AG08396 (cell line): ENCODE measurements at places on chromosomes 2 and 18.

DNA sequence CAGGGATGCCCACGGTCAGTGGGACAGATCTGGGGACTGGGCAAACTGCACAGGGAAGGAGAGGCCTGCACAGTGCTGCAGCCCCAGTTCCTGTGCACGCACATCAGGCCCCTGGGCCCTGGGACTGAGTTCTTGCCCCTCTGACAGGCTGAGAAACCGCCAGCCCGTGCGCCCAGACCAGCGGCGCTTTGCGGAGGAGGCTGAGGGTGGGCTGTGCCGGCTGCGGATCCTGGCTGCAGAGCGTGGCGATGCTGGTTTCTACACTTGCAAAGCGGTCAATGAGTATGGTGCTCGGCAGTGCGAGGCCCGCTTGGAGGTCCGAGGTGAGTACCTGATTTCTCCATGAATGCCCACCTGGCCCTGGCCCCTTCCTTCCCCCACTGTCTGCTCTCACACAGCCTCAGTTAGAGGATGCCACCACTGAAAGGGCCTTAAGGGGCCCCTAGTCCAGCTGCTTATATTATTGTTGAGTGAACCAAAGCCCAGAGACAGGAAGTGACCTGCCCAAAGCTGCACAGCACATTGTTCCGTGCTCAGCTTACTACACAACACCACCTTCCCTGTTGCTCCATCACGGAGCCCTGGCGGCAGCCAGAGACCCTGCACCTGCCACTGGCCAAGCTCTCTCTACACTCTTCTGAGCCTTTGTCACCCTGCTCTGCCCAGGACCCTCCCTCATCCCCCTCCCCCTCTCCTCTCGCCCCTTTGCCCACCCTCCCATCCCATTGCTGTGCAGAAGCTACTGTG lies 29.8 kb downstream of the SPEG start:
- no peak for DNase-seq

GRCh38 chr2:189854187-189854586 lies 69.9 kb downstream of the PMS1 start:
- DNase-seq = no peak

DNA sequence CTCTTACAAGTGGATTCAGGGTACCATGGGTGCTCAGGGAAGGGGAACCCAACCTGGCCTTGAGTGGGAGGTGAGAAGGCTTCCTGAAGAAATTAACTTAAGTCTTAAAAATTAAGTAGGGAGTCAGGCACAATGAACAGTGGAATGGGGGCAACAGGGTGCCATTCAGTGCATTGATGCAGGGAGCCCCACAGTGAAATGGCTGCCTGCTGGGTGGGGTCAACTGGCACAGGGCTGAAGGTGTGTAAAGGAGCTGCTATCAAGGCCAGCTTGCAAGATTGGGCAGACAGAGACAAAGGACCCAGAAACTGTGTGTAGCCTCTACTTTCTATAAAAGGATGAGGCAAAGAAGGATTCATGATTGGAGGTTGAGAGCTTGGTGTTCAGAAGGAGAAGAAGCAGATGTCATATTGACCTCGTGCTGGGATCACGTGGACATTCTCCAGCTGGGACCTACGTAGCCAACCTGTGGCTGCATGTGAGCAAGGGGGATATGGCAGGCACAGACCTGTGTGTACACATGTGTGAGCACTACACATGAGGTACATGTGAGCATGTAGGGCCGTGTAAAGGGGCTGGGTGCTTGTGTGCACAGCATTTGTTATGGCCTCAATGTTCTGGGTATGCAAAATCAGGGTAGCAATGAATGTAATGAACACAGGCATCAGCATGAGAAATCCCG lies 209.5 kb upstream of the HAAO start:
- DNase-seq = no peak

- no peak for DNase-seq
Measured at GRCh38 chr18:34794348-34794747, 84.2 kb downstream of the DTNA start.

DNA sequence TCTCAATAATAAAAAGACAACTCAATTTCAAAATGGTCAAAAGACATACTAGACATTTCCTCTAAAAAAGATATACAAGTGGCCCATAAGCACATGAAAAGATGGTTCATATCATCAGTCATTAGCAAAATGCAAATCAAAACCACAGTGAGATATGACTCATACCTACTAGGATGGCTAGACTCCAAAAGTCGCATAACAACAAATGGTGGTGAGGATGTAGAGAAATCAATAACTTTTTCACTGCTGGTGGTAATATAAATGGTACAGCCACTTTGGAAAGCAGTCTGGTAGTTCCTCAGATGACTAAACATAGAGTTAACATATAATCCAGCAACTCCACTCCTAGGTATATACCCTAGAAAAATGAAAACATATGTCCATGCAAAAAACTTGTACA lies 242.3 kb upstream of the NOL4 start:
- no peak for DNase-seq

DNA sequence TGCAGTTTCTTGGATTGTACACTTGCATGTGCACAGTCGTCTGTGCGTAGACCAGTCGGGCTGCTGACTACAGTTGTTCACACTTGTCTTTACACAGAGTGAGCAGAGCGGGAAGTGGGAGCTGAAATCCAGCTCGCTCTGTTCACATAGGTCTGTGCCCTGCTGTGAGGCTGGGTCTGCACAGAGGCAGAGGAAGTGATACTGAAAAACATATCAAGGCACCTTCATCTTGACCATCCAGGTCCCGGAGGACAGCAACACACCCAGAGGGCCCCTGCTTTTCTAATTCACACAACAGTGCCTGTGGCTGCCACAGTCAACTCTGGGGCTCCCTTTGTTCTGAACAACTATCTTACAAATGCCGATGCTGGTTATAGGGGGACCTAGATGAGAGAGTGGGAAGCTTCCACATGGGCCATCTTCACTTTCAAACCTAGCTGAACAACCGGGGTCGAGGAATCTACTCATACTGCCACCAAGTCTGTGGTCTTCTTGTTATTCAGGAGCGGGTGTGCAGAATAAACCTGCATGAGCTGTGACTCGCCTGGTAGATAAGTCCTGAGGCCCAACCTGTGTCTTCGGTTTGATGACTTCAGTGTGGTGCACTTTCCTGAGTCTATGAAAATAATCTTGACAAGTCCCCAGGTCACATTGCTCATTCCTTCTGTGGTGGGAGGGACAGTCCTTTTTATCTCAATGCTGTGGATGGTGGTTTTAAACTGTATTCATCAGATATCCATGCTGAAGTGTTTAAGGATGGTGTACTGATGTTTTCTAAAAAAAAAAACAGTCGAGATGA lies 3.5 kb upstream of the ADNP2 start:
- no peak for DNase-seq

DNA sequence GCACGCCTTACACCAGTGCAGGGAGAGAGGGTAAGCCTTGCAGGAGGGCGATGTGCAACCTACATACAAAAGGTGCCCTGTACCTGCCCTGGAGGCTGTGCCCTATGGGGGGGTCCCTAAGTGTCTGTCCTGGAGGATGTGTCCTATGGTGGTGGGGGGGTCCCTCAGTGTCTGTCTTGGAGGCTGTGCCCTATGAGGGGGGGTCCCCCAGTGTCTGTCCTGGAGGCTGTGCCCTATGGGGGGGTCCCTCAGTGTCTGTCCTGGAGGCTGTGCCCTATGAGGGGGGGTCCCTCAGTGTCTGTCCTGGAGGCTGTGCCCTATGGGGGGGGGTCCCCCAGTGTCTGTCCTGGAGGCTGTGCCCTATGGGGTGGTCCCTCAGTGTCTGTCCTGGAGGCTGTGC lies 216.6 kb downstream of the HDAC4 start:
- no peak for DNase-seq
